ENCODE measurements at places on chromosomes 1 and 21. TPM values are rescaled to one million over a fixed set of nuclear protein-coding genes. Genes with fewer than 3 reads are reported as not detected.

GRCh38 chr1:5451671-5452070 lies 540.6 kb downstream of the NPHP4 start:
- no peak overlapping the region for H3K4me3 ChIP-seq
- no peak for DNase-seq
- H3K27me3 ChIP-seq: no peaks in the 10 kb centered on the region
- no peak overlapping the region for H3K27ac ChIP-seq

DNA sequence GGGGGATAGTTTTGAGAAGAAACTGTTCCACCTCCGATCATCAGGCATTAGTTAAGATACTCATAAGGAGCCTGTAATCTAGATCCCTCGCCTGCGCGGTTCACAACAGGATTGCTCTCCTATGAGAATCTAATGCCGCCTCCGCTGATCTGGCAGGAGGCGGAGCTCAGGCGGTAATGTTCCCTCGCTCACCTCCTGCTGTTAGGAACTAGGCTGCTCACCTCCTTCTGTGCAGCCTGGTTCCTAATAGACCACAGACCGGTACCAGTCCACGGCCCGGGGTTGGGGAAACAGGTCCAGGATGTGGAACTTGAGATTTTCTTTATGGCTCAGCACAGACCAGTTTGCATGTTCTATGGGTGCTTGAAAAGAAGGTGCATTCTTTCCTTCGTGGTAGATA lies 27.2 kb upstream of the FAM3B start:
- no peaks in the 10 kb centered on the region for H3K36me3 ChIP-seq
- no peaks in the 10 kb centered on the region for H3K27me3 ChIP-seq
- H3K4me3 ChIP-seq: no peak overlapping the region
- no peaks in the 10 kb centered on the region for H3K4me1 ChIP-seq
- H3K27ac ChIP-seq: no peak overlapping the region

Gene HES2
- total RNA-seq: not detected

GRCh38 chr1:93490357-93490756 lies 42.4 kb downstream of the FNBP1L start:
- H3K4me1 ChIP-seq: peaks cover 30% of the 10 kb centered on the region
- H3K36me3 ChIP-seq: no peaks in the 10 kb centered on the region
- no peak for DNase-seq
- H3K27ac ChIP-seq: peak overlapping the region; percentile 43
- no peak overlapping the region for H3K4me3 ChIP-seq

Gene CA14
- 0.27 TPM for total RNA-seq

DNA sequence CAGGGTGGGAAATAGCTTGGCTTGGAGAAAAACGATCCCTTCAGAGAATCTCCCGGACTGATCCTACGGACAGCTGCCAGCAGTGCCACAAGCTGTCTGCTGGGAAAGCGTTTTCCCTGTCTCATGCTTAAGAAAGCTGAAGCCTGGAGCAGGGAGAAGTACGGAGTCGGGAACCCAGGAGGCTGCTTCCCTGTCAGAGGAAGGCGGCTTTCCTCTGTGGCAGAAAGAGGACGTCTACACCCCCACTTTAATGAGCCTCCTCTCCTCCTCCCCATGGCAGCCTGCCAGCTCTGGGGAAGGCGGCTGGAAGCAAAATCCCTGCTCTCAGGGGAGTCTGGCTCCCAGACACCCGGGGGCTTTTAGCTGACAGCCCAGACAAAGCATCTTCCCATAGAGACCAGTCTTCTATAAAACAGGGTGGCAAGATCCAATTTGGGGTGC lies 7.3 kb downstream of the KIF21B start:
- DNase-seq: peak; percentile 19
- peaks cover 28% of the 10 kb centered on the region for H3K4me1 ChIP-seq
- H3K27me3 ChIP-seq: no peaks in the 10 kb centered on the region

DNA sequence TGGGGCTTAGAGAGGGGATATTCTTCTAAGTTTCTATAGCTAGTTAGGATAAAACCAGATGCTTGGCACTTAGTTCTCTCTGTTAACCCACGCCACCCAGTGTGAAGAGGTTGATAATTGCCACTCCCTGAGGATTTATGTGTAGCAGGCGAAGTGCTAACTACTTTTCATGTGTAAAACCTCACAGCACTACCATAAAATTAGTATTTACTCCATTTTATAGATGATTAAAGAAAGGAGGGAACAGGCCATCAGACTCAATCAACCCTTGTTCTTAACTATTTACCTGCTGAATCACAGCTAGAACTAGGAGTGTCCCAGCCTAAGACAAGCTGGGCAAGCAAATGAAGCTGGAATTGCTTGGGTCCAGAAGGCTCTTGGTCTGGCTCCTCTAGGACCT lies 8.9 kb downstream of the LIN28A start:
- H3K27ac ChIP-seq: no peak overlapping the region
- H3K4me1 ChIP-seq: no peaks in the 10 kb centered on the region
- H3K4me3 ChIP-seq: no peak overlapping the region
- H3K27me3 ChIP-seq: peaks cover under 1% of the 10 kb centered on the region

DNA sequence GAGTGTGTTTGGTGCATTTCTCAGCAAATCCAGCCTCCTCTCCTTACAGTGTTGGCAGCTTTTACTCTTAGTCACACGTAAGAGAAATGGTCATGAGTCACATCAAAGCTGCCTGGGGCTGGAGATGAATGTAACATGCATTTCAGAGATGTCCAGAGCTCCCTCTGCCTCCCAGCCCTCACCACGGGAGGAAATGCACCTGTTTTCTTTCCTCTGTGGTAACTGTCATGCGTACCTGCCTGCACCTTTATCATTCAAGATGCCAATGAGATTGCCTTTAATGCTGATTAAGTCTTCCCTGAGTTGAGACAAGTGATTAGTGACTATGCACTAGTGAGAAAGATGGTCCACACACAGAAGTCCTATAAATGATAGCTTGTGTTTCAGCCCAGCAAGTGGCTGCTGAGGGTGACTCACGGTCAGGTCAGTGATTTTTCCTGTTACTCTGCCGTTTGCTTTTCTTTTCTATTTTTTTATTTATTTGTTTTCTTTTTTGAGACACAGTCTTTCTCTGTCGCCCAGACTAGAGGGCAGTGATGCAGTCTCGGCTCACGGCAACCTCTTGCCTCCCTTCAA lies 277.3 kb upstream of the FMN2 start:
- no peak overlapping the region for H3K27ac ChIP-seq
- H3K36me3 ChIP-seq: no peaks in the 10 kb centered on the region
- H3K4me3 ChIP-seq: no peak overlapping the region
- H3K4me1 ChIP-seq: no peaks in the 10 kb centered on the region
- no peak for DNase-seq
- H3K27me3 ChIP-seq: no peaks in the 10 kb centered on the region

DNA sequence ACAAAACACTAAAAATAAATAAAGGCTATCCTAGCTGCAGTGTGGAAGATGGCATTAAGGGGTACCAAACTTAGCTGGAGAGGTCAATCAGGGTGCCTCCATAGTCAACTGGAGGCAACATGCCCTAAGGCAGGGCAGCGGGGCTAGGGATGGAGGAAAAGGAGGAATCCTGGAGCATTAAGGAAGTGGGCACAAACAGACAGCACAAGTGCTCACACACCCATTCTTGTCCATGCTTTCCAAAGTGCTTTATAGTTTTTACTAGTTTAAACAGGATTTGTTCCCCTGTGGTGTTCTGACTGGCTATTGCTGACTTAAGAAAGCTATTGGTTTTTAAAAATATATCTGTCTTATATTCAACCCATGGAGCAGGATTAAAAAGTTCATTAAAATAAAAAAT lies 33.3 kb downstream of the TCEANC2 start:
- DNase-seq: no peak
- no peaks in the 10 kb centered on the region for H3K27me3 ChIP-seq
- H3K4me3 ChIP-seq: no peak overlapping the region
- no peaks in the 10 kb centered on the region for H3K36me3 ChIP-seq

GRCh38 chr1:226607268-226607660 lies 58.7 kb downstream of the STUM start:
- H3K27ac ChIP-seq: no peak overlapping the region
- DNase-seq: no peak
- peaks cover 4% of the 10 kb centered on the region for H3K4me1 ChIP-seq
- no peak overlapping the region for H3K4me3 ChIP-seq

- peaks cover 9% of the 10 kb centered on the region for H3K4me1 ChIP-seq
- DNase-seq: no peak
- no peaks in the 10 kb centered on the region for H3K27me3 ChIP-seq
- no peaks in the 10 kb centered on the region for H3K36me3 ChIP-seq
- no peak overlapping the region for H3K27ac ChIP-seq
Measured at GRCh38 chr1:91007827-91008226, 14.0 kb downstream of the ZNF644 start.

- DNase-seq: no peak
- H3K27me3 ChIP-seq: no peaks in the 10 kb centered on the region
- H3K36me3 ChIP-seq: no peaks in the 10 kb centered on the region
Measured at GRCh38 chr1:106603616-106604015, 452.9 kb upstream of the PRMT6 start.

Gene SAMSN1
- 7.4 TPM for total RNA-seq

GRCh38 chr1:226474443-226475141 lies 66.7 kb upstream of the PARP1 start:
- no peak overlapping the region for H3K27ac ChIP-seq
- H3K4me3 ChIP-seq: no peak overlapping the region
- no peaks in the 10 kb centered on the region for H3K36me3 ChIP-seq
- DNase-seq: no peak
- H3K27me3 ChIP-seq: no peaks in the 10 kb centered on the region

DNA sequence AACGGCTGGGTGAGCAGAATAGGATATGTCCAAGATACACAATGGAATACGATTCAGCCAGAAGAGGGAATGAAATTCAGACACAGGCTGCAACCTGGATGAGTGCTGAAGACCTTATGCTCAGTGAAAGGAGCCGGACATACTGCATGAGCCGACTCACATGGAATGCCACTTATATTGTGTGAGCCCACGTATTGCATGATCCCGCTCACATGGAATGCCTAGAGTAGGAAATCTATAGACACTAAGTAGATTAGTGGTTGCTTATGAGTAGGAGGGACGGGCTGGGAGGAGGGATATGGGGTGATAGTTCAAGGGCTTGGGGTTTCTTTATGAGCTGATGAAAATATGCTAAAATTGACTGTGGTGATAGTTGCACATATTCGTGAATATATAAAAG lies 26.8 kb downstream of the TMPRSS2 start:
- H3K4me3 ChIP-seq: no peak overlapping the region
- H3K36me3 ChIP-seq: peaks cover 13% of the 10 kb centered on the region
- no peak for DNase-seq
- H3K27me3 ChIP-seq: no peaks in the 10 kb centered on the region

GRCh38 chr21:39048574-39048973 lies 134.7 kb downstream of the PSMG1 start:
- no peaks in the 10 kb centered on the region for H3K4me1 ChIP-seq
- H3K27ac ChIP-seq: no peak overlapping the region
- H3K27me3 ChIP-seq: no peaks in the 10 kb centered on the region
- no peak for DNase-seq
- no peaks in the 10 kb centered on the region for H3K36me3 ChIP-seq
- H3K4me3 ChIP-seq: no peak overlapping the region

Gene ATAD3B
- 14.9 TPM for total RNA-seq

Gene RIPPLY3
- not detected for total RNA-seq

Data from thyroid gland (tissue), 4 donors.